ENCODE measurements at places on chromosomes 3 and 15. TPM values are rescaled to one million over a fixed set of nuclear protein-coding genes. Genes with fewer than 3 reads are reported as not detected.

CAPN3 gene
- polyA plus RNA-seq: 33.0 TPM

CYP1A1 gene
- polyA plus RNA-seq: not detected

- no peak for DNase-seq
These were observed 281.9 kb downstream of the RAP2B start for GRCh38 chr3:153443961-153444360.

GRCh38 chr3:169324452-169324785 lies 339.1 kb downstream of the MECOM start:
- no peak for DNase-seq

NRROS gene
- polyA plus RNA-seq: 4.2 TPM

BOC gene
- polyA plus RNA-seq: 24.2 TPM

GRCh38 chr3:10417847-10418246 lies 87.5 kb downstream of the ATP2B2 start:
- no peak for DNase-seq

- DNase-seq: no peak
These were observed 67.8 kb downstream of the RGMA start for GRCh38 chr15:93020976-93021772.

DNA sequence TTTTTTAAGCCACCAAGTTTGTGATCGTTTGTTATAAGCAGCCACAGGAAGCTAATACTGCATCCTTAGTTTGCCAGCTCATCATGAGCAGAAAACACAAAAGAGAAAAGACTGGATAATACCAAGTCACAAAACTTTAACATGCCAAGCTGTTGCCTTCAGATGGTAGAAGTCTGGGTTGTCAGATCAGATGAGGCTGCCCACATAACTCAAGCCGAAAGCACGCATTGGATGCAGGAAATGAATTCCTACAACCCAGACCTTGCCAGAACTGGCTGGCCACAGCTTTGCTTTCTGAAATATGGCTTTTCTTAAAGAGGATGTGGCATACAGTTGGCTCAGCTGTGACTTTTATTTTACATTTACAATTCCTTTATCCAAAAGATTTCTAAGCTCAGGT lies 118.3 kb upstream of the NEO1 start:
- no peak for DNase-seq

GRCh38 chr3:142027300-142027699 lies 122.0 kb downstream of the TFDP2 start:
- DNase-seq: peak; percentile 21

DNA sequence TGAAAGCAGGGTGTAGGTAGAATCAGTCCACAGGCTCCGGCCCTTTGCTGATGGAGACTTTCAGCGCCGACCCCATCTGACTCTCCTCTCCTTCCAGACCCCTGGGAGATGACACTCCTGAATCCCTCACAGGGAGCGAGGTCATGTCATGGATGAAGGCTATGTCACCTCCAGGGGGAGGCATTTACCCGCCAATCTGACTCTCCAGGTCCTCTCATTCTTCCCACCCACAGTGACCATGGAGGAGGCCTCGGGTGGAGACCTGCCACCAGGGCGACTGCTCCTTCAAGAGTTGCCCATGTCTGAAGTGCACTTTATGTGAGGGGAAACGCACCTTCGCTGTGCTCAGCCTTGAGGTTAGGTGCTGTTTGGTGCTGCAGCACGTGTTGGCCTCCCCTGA lies 112.7 kb downstream of the KLF13 start:
- DNase-seq: no peak

P2RY1 gene
- polyA plus RNA-seq: 2.2 TPM

MUC20 gene
- polyA plus RNA-seq: 17.2 TPM

TEX55 gene
- not detected for polyA plus RNA-seq

DNA sequence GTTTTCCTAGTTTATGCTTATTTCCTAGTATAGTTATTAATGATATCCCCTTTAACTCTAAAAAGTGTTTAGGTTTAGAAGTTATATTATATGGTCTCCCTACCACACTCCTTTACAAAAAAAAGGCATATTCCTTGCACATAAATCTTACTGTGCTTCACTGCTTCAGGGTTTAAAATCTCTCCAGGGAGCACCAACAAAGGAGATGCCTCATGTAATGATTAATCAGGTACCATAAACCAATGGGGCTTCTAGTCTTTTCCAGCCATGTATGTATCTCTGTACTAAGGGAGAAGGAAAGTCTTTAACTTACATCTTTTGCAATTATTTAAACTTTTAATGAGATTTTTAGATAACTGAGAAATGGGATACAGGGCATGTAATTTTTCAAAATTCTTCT lies 91.5 kb upstream of the RBMS3 start:
- no peak for DNase-seq

GRCh38 chr3:186152361-186152798 lies 43.5 kb upstream of the ETV5 start:
- no peak for DNase-seq

DNA sequence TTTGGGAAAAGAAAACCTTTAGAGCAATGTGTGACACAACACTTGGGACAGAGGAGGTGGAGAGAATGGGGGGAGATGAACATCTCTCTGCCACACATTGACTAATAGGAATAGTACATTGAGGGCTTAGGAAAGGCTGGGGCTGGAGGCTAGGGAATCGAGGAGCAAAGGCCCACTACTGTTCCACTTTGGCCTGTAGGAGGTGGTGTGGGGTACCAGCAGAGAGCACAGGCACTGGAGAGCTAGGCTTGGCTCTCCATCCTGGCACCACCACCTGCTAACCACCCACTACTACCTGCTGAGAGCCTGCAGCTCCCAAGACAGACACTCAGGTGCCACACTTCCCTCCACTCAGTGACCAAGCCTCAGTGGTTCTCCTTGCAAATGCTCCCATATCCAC lies 19.4 kb downstream of the CCDC32 start:
- DNase-seq: no peak

Data from renal pelvis (tissue), 12 donors.